ENCODE measurements at places on chromosomes 3 and 15. TPM values are rescaled to one million over a fixed set of nuclear protein-coding genes. Genes with fewer than 3 reads are reported as not detected.

Gene STIMATE
- polyA plus RNA-seq, result 13.0 TPM

Gene SPSB4
- polyA plus RNA-seq, result 14.5 TPM

Gene FAM162A
- 63.1 TPM for polyA plus RNA-seq

DNA sequence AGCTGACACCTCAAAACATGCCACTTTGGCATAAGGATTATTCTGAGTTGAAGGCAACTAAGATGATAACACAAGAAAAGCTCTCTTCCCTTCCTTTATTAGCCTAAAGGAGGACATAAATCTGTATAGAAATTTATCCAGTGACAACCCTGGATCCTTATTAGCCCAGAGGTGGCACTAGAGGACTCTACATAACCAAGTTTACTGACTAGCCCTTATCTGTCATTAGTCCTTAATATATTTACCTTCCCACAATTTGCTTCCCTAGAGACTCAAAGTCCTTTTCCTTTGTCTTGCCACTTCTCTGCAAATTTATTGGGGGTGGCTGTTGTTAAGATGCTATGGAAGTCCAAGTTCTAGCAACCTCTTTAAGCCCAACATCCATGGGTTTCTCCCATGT, 26.7 kb downstream of the CEP70 start:
- no peak for DNase-seq
